ENCODE measurements at places on chromosomes 6 and 20.

DNA sequence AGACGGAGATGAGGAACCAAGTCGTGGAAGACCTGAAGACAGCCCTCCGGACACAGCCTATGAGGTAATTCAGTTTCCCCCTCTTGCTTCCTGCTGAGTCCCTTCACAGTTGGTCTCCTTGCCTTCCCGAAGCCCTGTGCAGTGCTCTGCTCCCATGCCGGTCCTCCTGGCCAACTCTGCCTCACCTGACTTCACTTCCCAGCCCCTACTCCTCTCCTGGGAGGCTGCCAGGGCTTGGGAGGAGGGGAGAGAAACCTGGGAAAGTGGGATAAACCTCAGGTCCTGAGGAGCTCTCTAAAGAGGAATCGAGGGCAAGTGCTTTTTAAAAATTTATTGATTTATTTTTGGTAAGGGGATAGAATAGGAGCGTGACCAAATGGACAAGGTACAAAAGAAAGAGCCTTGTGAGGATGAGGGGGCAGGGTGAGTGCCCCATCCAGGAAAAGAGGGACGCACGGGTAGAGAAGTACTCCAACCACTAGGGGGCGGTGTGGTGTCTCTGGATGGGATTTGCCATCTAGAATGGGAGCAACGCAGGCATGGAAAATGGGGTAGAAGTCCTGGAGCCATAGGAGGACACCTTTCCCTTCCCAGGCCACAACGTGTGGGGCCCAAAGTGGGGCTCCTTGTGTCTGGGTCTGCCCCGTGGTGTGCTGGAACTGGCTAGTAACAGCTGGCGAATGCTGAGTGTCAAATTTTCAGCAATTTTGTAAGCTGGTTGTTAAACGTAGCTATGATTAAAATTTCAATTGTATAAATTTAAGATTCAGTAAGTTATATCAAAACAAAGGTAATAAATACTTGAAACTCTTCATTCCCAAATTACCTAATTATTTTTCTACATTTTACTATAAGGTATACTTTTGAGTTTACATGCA, 69.0 kb downstream of the MOCS1 start:
- DNase-seq = peak; percentile 27

DNA sequence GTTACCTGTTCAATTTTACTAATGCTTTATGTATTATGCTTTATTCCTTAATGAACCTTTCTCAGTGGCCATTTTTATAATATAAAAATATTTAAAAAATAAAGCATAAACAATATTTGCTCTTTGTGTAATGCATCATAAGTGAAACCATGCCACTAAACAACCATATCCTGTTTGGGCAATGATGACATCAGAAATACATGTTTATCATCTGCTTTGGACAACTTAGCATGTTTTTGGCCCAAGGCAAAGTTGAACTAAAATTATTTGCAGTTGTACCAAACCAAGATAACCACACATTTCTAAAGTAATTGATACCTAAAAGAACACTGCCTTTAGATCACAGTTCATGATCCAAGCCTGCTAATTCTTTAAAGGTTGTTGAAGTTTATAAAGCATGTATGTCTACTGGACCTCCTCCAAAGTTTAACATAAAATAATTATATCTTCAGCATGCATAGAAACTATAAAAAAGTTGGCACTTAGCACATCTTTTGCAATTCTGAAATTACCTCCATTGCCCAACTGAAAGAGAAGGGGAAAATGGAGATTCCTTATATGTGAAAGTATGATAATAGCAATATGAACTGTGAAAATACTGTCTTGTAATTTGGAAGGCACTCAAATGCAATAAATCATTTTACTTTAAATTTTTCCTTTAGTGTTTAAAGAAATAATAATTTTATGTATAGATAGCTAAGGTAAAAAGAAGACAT, 325.6 kb upstream of the RUNX2 start:
- DNase-seq = no peak

DNA sequence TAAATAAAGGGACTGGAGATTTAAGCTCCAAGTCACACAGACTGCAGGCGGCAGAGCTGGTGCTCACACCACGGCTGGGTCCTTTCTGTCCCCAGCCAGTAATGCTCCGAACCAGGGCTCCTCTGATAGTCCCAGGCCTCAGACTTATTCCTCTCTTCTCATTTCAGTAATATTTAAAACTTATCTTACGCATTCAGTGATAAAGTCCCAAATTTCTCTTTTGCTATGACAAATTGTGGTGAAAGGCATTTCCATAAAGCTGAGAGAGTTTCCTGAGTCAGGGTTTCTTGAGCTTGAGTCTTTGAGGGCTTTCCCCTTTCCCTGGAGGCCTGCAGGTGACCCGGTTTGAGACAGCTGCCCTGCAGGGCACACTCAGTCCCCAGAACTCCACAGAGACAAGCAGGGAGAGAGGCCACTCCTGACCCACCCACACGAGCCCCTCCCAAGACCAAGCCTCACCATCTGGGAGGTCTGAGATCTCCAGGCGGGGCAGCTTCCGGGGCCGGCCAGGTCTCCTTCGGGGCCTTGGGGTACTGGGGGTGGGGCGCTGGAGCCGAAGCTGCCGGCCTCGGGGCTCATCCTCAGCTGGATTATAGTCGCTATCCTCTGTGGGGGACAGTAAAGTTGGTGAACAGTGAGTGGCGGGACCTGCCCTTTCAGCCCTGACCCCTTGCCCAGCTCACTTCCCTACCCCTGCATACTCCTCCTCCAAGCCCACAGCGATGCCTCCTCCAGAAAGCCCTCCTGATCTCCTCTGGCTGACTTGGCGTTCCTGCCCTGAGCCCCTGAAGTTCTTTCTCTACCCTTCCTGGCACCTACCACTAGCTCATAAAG, 6.6 kb downstream of the ZNF335 start:
- no peak for DNase-seq

- no peak for DNase-seq
Measured at GRCh38 chr6:124573953-124574352, 388.3 kb upstream of the RNF217 start.

DNA sequence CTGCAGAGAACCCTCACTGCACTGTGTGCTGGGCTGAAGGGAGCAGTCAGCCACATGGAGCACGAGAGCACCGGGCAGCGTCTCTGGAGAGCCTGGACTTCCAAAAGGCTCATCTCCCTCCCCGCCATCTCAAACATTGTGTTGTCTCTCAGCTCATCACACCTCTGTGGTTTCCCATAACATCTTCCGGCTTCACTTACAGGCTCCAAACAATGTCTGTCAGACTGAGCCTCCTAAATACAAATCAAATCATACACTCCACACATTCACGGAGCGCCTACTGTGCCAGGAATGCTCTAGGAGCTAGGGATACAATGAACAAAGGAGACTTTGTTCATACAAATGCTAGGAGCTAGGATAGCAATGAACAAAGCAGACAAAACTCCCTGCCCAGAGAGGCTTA, 398.0 kb downstream of the RNGTT start:
- DNase-seq = no peak

GRCh38 chr6:144305567-144305966, 20.4 kb downstream of the UTRN start:
- DNase-seq = no peak

DNA sequence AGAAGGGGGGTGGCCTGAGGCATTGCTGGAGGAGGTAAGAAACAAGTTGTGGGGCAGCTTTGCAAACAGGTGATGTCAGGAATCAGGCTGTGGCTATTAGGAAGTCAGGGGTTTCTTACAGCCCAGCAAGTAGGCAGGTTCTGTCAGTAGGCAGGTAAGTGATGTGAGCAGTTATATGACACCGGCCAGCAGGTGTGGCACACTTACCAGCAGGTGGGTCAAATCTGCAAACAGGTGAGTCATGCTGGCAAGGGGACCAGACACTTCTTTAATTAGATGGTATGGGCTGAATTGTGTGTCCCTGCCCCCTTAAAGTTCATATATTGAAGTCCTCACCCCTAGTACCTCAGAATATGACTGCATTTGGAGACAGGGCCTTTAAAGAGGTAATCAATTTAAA, 16.4 kb upstream of the ENPP4 start:
- peak; percentile 81 for DNase-seq

DNA sequence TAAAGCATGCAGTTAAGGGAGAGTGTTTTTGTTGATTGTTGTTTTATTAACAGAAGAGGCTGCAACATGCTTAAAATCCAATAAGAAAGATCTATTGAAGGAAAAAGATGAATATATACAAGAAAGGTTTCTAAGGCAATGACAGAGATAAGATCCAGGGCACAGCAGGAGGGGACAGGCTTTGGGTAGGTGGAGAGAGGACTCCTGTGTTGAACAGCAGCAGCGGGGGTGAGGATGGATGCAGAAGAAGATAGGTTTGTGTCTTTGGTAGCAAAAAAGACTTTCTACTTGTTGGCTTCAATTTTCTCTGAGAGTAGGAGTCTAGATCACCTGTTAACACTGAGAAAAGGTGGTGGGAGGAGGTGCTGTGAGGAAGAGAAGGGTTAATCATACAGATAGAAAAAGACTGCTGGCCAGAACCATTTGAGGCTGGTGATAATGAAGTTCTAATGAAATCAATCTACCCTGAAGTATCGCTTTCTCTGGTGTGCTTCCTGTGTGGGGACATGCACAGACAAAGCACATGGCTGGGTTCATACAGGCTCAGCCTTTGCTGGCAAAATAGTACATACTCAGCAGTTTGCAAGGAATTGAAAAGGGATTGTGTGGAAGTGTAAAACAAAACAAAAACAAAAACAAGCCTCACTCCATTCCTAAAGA, 17.2 kb upstream of the DST start:
- DNase-seq = no peak

GRCh38 chr6:21609881-21610329, 16.4 kb downstream of the SOX4 start:
- DNase-seq = no peak

GRCh38 chr6:105330364-105330763, 72.5 kb downstream of the PREP start:
- DNase-seq = no peak

GRCh38 chr6:26318459-26319404, 46.3 kb upstream of the BTN3A2 start:
- DNase-seq = no peak

DNA sequence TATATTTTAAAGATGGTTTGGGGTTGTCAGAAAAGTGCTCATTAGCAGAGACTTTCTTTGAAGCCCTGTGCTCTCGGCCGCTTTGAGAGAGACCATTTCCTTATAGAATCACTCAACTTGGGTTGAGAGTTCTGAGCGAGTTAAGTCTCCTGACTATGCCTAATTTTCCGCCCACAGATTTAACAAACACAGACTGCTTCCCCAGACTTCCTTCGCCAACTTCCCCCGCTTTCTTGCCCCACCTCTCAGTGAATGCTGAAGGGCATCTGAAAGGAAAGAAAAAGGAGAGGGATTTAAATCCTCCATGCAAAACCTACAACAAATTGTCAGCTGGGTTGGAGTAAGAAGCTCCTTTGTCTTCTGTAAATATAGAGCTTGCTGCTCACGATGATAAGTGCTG, 224.0 kb downstream of the EYA2 start:
- DNase-seq = no peak

- DNase-seq = no peak
Measured at GRCh38 chr20:40232273-40232672, 456.8 kb downstream of the MAFB start.

GRCh38 chr6:130426066-130426721, 60.4 kb downstream of the TMEM200A start:
- DNase-seq = no peak

DNA sequence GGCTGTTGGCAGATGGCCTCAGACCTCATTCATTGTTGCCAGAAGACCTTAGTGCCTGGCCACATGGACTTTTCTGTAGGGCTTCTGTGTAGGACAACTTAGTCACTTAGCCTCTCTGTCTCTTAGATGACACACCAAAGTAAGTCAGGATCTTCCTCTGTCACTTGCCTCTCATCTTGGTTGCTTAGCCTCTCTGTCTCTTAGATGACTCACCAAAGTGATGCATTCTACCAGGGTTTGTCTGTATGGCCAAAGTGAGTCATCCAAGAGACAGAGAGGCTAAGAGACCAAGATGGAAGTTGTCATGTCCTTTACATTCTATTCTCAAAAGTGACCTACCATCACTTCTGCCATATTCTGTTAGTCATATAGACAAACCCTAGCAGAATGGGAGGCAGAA, 255.9 kb upstream of the DEFB112 start:
- no peak for DNase-seq

DNA sequence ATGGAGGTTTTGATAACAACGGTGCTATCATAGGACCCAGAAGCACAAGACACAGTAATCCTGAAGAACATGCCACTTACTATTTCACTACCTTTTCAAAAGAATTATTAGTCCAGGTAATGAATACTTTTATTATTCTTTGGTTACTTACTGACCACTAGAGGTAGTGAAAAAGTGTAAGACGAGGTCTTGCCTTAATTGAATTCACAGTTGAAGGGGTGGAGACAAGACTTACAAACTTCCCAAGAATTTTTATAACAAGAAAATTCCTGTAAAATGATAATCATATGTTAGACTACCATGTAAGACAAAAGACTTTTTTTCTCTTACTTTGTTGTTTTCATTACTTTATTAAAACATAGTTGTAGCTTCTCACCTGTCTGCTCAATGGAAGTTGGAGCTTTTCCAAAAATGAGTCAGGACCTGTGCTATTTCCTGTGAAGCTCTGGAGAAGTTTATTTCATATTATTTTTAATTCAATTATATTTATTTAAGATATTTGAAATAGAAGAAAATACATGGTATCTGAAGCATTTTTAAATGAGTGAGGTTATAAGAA, 52.4 kb downstream of the DOP1A start:
- no peak for DNase-seq

DNA sequence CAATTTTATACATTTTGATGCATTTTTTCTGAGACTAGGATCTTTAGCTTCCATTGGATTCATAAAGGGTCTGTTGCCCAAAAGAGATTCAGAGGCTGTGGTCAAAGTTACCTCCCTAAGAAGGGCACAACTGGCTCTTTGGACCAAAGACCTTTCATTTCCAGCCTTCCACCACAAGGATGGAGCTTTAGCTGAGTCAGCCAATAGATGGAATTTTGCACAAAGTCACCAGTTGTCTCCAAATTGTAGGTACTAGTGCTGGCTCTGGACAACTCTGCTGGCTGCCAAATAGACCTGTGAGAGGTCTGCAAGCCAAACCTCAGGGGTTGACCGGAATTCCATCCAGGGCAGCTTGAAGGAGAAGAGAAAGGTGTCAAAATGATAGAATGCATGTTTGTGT, 555 bp downstream of the BPIFA1 start:
- DNase-seq = no peak

GRCh38 chr6:35485402-35485877, 11.4 kb downstream of the TEAD3 start:
- DNase-seq = no peak

DNA sequence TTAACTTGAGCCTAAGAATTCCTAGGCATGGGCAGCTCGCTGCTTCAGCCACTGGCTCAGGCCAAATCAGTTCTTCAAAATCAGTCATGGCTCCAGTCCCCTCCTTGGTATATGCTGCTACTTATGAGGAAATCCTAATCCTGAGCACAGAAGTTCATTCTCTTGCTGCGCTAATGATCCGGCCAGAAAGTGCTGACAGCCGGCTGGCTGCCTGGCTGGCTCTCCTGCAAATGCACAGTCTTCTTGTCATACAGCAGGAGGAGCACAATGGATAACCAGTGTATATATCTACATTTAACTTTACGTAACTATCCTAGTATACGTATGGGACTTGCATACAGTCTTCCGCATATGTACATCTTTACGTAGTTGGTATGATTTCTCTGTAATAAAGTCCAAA, 500.8 kb downstream of the PRKN start:
- no peak for DNase-seq

- DNase-seq = no peak
Measured at GRCh38 chr6:67219346-67219745, 1415.7 kb upstream of the ADGRB3 start.

Data from NCI-H1105 treated with DMSO at 0.1 percent for 48 hours (cell line).